ENCODE measurements at places on chromosomes 16 and 17. TPM values are rescaled to one million over a fixed set of nuclear protein-coding genes. Genes with fewer than 3 reads are reported as not detected.
A peak's percentile ranks its signal among the peaks of the same experiment; 100 is the strongest.

DNA sequence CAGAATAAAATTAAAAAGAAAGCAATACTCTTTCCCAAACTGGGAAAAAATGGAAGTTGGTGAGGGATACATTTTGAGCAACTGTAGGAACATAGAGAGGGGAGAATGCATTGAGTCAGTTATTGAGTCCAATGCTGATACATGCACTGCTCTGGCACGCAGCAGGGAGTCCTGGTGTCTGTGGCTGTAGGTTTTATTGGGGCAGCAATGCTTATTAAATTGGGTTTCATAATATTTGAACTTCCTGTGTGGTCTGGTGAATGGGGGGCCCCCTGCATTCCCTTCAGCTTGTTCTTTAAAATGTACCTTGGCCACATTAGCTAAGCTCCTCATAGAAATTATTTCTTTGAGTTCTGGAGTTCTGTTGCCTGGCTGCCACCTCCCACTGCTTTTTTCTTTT, 125.2 kb upstream of the ELAC2 start:
- no peak for DNase-seq

DNA sequence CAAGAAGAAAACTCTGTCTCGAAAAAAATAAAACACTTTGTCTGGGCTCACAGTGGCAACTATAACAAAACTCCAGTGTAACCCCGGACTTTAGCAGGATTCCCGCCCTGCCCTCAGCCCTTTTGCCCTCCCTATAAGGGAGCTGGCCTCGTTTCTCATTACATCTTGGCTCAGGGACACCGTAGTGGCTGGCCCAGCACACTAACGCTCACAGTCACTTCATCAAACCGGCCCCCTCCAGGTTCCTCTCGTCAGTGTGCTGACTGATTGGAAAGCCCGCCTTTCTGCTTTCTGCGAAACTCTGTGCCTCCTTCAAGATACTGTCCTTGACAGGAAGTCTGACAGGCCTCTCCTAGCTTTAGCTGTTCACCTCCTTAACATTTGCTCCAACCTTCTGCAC, 11.2 kb upstream of the MYO1C start:
- no peak for DNase-seq

- no peak for DNase-seq
Measured at GRCh38 chr16:30882429-30883310, 11.2 kb downstream of the BCL7C start.

DNA sequence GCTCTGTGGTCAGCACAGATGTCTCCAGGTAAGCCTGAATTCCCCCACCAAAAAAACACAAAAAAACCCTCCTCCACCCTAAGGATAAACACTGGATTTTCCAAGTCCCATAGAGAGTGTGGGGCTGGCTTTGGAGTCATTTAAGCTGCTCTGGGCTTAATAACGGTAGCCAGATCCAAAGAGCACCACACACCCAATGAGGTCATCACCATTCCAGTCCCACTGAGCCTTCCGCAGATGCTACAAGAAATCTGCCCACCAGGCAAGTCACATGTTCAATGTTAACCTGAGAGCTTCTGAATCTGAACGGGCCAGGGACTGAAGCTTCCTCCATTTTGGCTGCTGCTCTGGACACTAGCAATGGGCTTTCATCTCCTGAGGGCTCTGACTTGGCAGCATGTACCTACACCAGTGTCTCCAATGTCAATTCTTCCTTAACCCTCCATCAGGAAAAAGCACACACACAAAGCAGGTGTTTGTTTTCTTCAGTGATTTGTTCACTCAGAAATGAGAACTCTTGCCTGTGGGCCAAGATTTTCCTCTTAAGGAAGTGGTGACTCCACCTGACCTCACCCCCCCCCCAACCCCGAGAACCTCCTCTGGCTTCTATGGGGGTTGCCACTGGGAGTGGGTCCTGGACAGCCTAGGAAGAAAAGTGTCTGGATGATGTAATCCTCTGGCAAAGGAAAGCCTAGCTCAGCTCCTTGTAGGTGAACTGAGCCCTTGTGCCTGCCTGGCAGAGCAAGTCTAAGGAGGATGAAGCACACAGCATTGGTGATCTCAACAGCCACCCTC, 220.1 kb downstream of the FOXL1 start:
- DNase-seq = no peak

GRCh38 chr17:73069164-73069770, 23.2 kb downstream of the SLC39A11 start:
- DNase-seq = no peak

- no peak for DNase-seq
Measured at GRCh38 chr16:20976576-20976975, 76.0 kb downstream of the LYRM1 start.

- no peak for DNase-seq
Measured at GRCh38 chr17:50322271-50322670, 23.7 kb upstream of the XYLT2 start.

GRCh38 chr16:58155839-58156238, 26.7 kb upstream of the CFAP20 start:
- no peak for DNase-seq

DNA sequence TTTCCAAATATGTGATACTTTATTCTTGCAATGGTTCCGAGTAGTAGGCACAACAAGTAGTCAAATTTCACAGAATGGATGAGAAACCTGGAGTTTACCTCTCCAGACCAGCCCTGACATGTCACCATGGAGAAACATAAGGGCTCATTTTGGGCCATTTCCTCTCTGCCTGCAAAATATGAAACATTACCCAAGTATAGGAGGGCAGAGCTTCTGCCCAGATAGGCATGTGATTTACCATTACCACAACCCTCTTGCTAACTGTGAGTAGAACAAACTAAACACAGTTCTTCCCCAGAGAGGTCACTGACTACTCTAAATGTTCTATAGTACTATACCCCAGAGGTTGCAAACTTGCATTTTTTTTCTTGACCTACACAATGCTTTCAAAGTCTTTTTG, 15.7 kb upstream of the KPNB1 start:
- no peak for DNase-seq

- no peak for DNase-seq
Measured at GRCh38 chr17:77434136-77435114, 293.7 kb downstream of the SEC14L1 start.

DNA sequence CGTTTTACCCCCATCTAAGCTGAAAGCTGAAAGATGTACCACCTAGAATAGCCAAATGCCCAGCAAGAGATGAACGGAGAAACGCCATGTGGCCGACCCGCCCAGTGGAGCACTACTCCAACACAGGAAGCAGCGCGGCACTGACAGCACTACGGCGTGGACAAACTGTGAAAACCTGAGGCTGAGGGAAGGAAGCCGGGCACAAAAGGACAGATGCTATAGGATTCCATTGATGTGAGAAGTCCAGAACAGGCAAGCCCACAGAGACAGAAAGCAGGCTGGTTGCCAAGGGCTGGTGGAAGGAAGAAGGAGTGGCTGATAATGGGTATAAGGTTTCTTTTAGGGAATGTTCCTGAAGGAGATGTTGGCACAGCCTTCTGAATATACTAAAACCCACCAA, 29.4 kb upstream of the SLC38A8 start:
- DNase-seq = no peak

DNA sequence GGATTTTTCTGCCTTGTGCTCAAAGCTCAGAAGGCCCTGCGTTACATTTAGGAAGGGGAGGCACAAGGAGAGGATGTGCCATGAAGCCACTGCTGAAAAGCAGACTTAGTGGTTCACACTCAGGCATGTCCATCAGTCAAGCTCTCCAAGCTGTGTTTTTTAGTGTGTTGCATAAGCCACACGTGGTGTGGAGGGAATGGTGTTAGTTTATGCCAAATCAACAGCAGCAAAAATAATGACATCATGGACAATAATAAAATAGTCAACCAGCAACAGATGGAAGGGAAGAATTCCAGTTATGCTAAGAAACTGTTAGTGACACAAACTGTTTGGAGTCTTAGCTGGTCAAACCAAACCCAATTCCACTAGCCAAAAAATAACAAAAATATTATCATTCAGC, 438.3 kb downstream of the NPIPA7 start:
- DNase-seq = no peak

- peak; percentile 49 for DNase-seq
Measured at GRCh38 chr16:396605-397004, 394 bp upstream of the NME4 start.

DNA sequence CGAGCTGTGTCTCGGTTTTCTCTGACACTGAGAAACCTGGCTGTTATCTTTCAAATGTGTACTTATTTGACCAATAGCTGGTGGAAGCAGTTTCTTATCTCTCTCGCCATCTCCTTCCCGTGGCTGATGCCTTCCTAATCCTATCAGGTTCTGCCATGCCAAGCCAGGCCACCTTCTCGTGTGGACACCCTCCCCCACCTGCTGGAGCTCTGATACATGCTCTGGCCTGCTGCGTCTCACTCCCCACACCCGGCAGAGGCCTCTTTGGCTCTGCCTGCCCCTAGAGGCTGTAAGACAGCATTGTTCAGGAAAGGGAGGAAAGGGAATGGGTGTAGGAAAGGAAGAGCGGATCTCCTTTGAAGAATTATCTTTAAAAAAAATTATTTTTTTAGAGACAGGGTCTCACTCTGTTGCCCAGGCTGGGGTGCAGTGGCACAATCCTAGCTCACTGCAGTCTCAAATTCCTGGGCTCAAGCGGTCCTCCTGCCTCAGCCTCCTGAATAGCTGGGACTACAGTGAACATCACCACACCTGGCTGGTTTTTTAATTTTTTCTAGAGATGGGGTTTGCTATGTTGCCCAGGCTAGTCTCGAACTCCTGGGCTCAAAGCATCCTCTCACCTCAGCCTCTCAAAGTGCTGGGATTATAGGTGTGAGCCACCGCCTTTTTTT, 7.5 kb upstream of the ARMC5 start:
- DNase-seq = peak; percentile 69

DNA sequence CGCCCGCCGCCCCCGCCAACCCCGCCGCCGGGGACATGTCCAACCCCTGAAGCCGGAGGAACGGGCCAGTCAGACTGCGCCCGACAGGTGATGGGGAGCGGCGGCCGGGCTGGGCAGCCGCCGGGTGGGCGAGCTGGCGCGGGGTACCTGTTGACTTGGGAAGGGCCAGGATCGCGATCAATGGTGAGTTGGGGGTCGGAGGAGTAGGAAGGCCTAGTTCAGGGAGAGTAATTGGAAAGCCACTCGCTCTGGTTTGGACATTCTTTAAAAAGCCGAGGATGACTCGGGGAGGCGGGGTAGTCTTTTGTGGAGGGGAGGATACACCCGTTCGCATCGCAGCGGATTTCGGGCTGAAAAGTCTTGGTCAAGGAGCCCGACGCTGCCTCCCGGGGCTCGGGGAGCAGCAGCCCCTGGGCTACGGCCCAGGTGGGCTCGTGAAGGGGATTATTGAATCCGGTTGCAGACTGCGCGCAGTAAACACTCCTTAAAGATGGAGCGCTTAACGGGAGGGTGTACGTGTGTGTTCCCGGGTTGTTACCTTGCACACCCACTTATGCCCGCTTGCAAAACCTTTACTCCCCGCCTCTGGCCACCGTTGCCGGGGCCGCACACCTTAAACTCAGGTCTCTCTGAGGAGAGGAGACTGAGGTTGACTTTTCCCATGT, 123.8 kb downstream of the GOSR1 start:
- DNase-seq = peak; percentile 29

GRCh38 chr17:58200024-58200633, 7.6 kb downstream of the EPX start:
- peak; percentile 48 for DNase-seq

DNA sequence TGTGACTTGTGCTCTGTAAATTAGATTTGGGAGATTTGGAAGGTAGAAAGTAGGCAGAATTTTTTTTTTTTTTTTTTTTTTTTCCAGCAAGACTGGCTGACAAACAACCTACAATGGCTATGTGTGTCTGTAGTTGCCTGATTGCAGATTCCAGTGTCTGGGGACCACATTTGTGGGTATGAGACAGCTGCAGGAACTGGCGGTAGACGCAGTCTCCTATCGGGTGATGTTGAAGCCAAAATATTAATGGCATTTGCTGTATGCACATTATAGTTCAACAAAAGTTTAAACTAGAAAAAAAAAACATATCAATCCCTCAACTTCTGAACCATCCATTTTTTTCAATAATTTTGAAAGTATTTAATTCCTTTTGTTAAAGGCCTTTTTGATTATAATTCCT, 665.2 kb downstream of the TOX3 start:
- no peak for DNase-seq

GRCh38 chr16:14450846-14451245, 179.2 kb downstream of the PARN start:
- DNase-seq = no peak

- DNase-seq = no peak
Measured at GRCh38 chr17:50379351-50380132, 6.5 kb downstream of the EME1 start.

GRCh38 chr17:65049085-65049756, 7.3 kb downstream of the GNA13 start:
- DNase-seq = no peak

DNA sequence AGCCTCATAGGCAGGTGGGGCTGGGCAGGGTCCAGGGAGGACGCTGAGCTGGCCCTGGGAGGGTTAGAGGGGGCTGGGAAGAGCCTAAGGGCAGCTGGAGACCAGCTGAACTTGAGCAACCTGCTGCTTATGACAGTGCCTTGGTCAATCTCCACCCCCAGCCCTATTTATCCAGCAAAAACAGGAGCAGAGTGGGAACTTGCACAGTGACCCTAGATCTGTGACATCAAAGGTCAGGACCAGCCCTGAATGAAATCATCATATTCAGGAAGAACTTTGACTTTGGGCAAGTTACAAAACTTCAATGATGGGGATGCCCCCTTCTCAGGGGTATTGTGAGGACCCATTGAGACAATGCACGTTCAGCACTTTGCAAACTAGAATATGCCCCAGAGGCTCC, 9.4 kb downstream of the CD300LF start:
- DNase-seq = no peak

DNA sequence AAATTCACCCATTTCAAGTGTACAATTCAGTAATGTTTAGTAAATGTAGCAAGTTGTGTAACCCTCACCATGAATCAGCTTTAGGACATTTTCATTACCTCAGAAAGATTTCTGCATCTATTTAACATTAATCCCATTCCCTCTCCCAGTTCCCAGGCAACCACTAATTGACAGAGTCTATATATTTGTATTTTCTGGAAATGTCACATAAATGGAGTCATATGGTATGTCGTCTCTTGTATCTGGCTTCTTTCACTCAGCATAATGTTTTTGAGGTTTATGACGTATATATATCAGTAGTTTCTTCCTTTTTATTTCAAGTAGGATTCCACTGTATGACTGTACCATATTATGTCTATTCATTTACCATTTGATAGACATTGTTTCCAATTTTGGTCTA, 199.8 kb downstream of the CYB561 start:
- DNase-seq = no peak

The KRT9 gene
- total RNA-seq = not detected

The LONP2 gene
- 62.8 TPM for total RNA-seq

The TTYH2 gene
- 1.4 TPM for total RNA-seq

The SCGB1C2 gene
- total RNA-seq = not detected

The KLHL10 gene
- not detected for total RNA-seq

The OR1F1 gene
- not detected for total RNA-seq

The DBNDD1 gene
- 3.8 TPM for total RNA-seq

The TMEM100 gene
- 4.9 TPM for total RNA-seq

The GAST gene
- total RNA-seq = not detected

The PRR29 gene
- total RNA-seq = 0.22 TPM

The TBC1D3G gene
- total RNA-seq = not detected

The UMOD gene
- not detected for total RNA-seq

The KIF2B gene
- not detected for total RNA-seq

The LITAF gene
- 240 TPM for total RNA-seq
